Fibroblast of mammary gland (primary cell): ENCODE measurements at places on chromosomes 2 and 18.
A peak's percentile ranks its signal among the peaks of the same experiment; 100 is the strongest.

GRCh38 chr18:44893966-44894365 is 213.3 kb downstream of the SETBP1 start:
- no peak for DNase-seq

DNA sequence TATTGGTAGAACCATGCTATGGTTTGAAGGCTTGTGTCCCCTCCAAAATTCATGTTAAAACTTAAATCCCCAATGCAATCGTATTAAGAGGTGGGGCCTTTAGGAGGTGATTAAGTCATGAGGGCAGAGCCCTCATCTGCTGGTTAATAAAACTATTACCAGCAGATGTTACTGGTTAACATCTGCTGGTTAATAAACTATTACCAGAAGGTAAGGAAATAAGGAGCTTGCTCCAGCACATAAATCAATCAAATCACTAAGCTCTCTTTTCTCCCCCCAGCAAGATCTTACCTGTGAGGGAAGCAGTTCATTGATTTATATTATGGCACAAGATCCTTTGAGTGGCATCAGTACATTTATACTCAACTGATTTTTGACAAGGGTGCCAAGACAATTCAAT is 96.9 kb downstream of the AAK1 start:
- DNase-seq, result no peak

DNA sequence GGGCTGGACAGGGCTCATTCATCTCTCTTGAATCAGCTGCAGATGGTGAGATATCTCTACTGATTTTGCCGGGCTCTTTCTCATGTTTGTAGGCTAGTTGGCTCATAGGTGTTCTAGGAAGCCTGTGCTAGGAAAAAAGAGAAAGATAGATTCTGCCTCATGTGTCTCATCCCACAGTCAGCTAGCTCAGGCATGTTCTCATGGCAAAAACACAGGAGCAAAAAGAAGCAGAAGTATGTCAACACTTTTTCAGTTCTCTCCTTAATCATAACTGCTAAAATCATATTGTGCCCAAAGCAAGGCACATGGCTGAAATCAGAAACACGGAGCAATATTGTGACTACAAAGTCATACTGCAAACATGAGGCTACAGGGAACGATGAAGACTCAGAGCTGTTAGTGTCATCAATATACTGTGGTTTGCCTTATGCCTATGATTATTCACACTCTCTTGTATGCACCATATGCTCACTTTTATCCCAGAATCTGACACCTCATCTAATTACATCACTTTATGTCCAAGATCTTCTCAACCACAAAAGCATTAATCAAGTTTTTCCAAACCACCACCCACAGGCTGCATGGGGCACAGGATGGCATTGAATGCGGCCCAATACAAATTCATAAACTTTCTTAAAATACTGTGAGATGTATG is 571.9 kb upstream of the CNTNAP5 start:
- DNase-seq, result no peak

DNA sequence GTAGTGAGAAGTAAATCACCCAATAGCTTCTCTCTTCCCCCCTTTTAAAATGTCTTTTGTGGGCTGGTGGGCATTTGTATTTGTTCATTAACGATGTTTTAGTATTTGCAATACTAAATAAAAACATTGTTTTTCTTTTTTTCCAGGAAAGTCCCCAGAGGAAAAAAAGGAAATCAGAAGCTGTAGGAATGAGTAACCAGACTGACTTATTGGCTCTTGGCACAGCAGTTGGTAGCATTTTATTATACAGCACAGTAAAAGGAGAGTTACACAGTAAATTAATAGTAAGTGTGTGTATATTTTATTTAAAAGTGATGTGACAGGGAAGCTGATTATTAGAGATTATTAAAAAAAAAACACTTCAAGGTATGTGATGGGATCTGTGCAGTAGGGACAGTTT is 7.4 kb downstream of the WDR43 start:
- peak; percentile 34 for DNase-seq

DNA sequence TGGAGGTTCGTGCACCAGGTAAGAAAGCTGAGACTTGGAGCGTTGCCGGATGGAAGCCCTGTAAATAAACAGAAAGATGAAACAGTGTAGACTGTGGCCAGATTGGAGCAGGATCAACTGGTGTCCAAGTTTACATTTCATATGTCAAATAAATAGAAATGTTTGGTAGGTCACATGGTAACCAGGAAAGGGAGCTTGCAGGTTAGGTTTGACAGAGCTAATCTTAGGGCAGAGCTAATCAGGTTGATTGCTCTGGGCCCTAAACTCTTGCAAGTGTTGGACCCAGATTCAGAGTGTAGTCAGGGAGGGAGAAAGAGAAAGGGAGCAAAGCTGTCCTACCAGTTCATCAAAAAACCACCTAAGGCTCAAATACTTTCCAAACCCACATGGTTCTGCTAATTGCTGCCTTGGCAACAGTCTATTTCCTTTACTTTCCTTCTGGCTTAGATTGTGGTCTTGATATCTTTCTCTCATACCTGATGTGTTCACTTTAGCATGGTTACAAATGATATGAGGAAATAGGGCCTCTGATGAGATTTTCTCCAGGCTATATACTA is 63.2 kb downstream of the G6PC2 start:
- DNase-seq, result no peak

- DNase-seq, result no peak
Measured at GRCh38 chr2:143070704-143071103, 58.5 kb upstream of the ARHGAP15 start.

GRCh38 chr2:43729491-43730174 is 44.2 kb upstream of the DYNC2LI1 start:
- DNase-seq, result no peak

DNA sequence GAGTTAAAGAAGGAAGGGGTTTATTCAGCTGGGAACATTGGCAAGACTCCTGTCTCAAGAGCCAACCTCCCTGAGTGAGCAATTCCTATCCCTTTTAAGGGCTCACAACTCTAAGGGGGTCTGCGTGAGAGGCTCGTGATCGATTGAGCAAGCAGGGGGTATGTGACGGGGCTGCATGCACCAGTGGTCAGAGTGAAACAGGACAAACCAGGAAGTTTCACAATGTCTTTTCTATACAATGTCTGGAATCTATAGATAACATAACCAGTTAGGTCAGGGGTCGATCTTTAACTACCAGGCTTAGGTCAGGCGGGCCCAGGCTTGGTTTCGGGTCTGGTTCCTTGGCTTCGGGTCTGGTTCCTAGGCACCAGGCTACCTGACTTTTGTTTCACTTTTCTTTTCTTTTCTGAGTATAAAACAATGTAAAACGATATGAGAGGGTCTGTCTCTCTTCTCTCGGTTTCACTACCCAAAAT is 30.1 kb upstream of the LIPG start:
- DNase-seq, result no peak

DNA sequence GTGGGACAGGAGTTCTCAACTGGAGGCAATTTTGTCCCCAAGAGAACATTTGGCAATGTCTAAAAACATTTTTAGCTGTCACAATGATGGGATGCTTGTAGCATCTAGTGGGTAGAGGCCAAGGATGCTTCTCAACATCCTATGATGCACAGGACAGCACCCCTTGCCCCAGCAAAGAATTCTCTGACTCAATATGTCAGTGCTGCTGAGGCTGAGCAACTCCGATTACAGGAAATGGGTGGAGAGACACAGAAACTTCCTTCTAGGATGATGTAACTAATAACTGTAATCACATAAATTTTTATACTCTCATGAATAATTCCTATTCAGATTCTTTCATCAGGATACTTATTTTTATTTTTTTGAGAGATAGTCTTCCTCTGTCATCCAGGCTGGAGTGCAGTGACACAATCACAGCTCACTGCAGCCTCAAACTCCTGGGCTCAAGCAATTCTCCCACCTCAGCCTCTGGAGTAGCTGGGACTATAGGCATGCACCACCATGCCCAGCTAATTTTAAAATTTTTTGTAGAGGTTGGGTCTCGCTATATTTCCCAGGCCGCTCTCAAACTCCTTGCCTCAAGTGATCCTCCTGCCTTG is 120.3 kb upstream of the ACAA2 start:
- DNase-seq, result peak; percentile 70

DNA sequence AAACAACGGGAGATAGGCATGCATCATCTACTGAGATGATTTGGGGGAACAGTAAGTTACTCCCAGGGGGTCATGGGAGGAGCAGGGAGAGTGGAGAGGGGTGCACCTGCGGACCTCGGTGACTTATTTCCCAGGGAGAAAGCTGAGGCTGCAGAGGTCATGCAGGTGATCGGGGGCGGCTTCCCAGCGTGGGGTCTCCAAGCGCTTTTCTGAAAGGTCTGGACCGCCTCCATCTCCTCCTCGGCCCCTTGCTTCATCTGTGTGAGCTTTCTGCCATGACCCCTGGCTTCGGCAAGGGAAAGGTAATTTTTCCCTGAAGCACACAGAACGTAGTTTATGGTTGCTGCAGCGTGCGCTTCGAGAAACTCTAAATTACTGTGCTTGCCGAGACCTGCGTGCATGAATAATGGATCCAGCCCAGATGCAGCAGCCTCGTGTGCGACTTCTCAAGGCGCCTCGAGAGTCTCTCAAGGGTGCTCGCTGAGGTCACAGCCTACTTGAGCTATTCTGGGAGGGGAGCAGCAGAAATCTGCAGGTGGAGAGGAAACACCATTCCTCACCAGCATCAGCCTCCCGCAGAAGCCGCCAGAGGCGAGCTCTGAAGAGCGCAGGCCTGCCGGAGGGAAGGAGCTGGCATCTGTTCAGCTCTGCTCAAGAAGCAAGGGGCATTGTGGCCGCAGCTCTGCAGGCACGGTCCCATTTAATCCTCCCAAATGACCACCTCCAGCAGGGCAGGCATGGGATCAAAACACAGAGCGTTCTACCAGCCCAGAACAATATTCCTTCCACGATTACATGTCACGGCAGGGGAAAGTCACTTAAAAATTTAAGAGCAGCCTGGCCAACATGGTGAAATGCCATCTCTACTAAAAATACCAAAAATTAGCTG is 308.4 kb upstream of the MYT1L start:
- DNase-seq, result no peak

DNA sequence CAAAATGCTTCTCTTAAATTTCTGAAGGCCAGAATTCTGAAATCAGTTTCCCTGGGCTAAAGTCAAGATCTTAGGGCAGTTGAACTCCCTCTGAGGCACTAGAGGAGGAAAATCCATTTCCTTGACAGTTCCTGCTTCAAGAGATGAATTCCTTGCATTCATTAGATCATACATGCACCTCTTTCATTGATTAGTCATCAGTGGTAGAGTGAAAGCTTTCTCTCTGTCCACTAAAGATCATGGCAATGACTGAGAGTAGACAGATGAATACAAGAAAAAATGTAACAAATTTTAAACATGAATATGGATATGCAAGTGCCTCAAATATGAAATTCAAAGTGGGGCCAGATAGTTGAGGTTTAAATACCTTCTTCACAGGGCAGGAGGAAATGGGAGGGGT is 693.4 kb upstream of the TMEFF2 start:
- no peak for DNase-seq
